ENCODE measurements at places on chromosomes 6 and 20.

GRCh38 chr6:6001443-6001842, 5.3 kb downstream of the NRN1 start:
- DNase-seq: no peak

GRCh38 chr6:15350386-15351083, 104.7 kb downstream of the JARID2 start:
- DNase-seq: no peak

GRCh38 chr20:2305946-2306345, 10.1 kb downstream of the TGM3 start:
- peak; percentile 87 for DNase-seq

GRCh38 chr6:166673309-166673708, 46.3 kb upstream of the RPS6KA2 start:
- DNase-seq: no peak

DNA sequence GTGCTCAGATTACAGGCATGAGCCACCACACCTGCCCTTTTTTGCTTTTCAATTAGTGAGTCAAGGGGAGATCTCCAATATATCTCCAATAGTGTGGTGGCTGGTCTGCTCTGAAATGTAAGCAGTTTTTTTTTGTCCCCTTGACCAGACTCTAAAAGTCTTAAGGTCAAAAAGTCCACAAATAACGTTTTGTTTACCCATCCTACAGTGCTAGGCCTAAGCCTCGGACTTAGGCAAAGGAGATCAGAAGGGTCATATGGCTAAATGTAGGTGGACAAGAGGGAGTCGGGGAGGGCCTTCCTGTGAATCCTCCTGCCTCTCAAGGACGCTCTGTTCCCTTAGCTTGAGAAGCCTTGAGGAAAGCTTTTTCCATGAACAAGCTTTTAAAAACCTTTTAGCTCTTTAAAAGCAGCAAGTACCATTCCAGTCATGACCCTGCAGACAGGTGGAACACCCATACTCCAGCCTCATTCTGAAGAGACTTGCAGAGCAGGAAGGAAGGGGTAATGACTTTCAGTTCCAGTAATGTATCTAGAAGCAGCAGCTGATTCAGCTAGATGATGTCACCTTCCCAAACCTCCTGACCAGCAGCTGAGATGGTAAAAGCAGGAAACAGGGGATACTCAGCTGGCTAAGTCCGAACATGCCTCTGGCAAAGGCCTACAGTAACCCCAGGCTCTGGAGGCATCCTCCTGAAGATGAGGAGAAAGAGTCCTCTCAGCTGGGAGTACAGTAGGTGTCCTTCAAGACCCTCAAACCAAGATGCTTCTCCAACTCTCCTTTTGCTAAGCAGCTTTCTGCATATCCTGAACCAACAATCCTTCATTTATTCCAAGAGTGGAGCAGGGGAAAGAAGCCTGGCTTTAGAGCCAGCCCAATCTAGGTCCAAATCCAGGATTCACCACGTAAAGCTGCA, 23.6 kb downstream of the BCL2L1 start:
- peak; percentile 96 for DNase-seq

DNA sequence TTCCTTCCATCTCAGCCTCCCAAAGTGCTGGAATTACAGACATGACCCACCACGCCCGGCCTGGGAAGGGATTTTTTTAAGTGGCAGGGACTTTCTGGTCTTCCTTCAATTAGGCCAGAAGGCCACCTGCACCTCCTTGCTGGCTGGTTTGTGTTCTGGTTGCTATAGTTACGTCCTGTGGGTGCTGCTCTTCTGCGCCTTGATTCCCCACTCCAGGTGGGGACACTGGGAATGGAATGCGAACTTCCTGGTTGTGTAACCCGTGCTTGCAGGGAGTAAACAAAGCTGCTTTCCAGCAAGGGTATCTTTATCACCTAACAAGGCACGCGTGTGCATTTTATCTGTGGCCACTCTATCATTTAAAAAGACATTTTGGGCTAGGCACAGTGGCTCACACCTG, 117.7 kb downstream of the PLEKHG1 start:
- DNase-seq: peak; percentile 67

- no peak for DNase-seq
Measured at GRCh38 chr6:81999826-82000225, 247.3 kb upstream of the TENT5A start.

DNA sequence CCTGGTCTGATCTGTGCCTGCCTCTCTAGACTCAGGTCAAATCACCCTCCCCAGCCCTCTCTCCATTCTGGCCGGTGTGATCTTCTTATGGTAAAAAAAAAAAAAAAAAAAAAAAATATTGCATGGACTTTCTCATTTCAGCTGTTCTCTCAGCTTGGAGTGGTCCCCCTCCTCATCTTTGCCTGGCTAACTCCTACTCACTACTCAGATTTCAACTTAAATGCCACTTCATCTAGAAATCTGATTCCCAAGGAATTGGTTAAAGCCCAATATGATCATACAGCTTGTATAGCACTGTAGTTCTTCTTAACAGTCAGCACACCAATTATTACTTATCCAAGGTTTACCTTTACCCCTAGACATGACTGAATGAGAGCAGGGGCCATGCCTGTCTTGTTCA, 105.9 kb upstream of the CARMIL1 start:
- DNase-seq: no peak

DNA sequence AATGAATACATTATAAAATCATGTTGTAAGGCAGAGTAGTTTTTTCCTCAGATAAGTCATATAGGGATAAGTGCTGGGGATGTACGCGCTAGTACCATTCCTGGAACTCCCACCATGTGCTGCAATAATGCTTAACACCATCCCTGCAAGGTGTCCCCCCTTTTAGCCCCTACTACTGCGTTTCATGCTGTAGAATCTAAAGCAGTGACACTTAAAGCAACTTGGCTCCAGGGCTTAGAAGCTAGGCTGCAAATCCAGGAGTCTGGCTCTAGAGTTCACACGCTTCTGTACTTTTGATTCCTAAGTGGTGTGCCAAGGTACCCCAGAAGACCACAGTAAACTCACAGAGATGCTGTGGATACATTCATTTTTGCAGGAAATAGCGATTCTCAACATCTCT, 183.1 kb downstream of the DOK5 start:
- DNase-seq: no peak

DNA sequence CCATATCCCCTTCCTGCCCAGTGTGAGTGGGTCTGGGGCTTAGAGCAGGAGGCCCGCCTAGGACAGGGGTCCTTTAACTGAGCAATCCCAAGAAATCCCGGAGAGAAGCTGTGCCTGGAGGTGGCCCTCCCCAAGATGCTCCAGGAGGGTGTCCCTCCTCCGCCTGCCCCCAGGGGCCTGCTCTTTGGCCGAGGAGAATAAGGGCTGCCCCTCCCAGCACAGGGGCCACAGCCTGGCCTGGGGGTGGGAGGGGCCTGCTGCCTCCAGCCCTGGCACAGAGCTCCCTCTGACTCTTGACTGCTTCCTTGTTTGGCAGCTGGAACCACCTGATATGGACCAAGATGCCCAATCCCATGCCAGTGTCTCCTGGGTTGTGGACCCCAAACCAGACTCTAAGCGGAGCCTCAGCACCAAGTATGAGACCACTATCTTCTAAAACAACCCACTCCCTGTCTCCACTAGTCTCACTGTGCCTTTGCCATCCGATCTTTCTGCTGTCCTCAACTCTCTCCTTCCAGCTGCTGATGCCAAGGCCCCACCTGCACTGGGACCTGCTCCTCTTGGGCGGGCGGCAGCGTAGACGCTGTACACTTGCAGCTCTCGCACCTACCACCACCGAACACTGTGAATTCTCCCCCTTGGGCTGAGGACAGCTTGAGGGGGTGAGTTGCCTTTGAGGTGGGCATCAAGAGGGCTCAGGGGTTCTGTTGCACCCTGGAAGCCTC, 54.3 kb downstream of the TCP11 start:
- no peak for DNase-seq

GRCh38 chr20:49635166-49635565, 67.2 kb upstream of the PTGIS start:
- DNase-seq: peak; percentile 77
